PC-3 (cell line): ENCODE measurements at places on chromosomes 5 and 9. TPM values are rescaled to one million over a fixed set of nuclear protein-coding genes. Genes with fewer than 3 reads are reported as not detected.

The FAT2 gene
- not detected in 2 replicates for total RNA-seq

The PDE6A gene
- total RNA-seq = not detected in 2 replicates

The PHF24 gene
- not detected in 2 replicates for total RNA-seq

The LRRC70 gene
- total RNA-seq = 1.5 and 1.6 TPM in 2 replicates

The FOXD4 gene
- 0.80 and 0.98 TPM in 2 replicates for total RNA-seq

The ECM2 gene
- 0.29 TPM in 1 of 2 replicates, not detected in the other for total RNA-seq

The NR2F1 gene
- total RNA-seq = 88.4 and 118 TPM in 2 replicates

The NRG2 gene
- total RNA-seq = 1.8 and 3.2 TPM in 2 replicates

The PCDHGA5 gene
- 0.98 and 2.4 TPM in 2 replicates for total RNA-seq

The TAF11L5 gene
- total RNA-seq = not detected in 2 replicates

The NR5A1 gene
- total RNA-seq = not detected in 2 replicates

The FKTN gene
- total RNA-seq = 9.0 and 9.2 TPM in 2 replicates

The GABRA6 gene
- 0.17 TPM in 1 of 2 replicates, not detected in the other for total RNA-seq

The WDR38 gene
- not detected in 2 replicates for total RNA-seq

The HTR1A gene
- not detected in 2 replicates for total RNA-seq

The TARS1 gene
- 184 and 221 TPM in 2 replicates for total RNA-seq

DNA sequence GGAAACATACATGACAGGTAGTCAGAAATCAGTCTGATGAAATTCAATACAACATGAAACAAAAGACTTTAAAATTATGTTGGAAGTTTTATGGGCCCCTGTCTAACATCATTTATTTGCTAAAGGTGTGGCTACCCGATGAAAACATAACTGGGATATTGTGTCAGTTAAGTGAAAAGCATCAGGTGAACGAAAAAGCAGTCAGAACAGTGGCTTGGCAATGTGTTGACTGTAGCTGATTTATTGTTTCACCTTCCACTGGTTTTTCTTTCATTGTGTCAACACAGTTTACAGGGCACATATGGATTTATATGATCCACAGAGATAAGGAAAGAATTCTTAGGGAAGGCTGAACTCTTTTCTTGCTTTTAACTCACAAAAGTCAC is 429.6 kb upstream of the ZNF608 start:
- peak; percentile 87 for DNase-seq

- no peak for DNase-seq
Measured at GRCh38 chr5:180982008-180982741, 6.5 kb upstream of the BTNL3 start.

GRCh38 chr9:38337181-38337580 is 55.3 kb upstream of the ALDH1B1 start:
- no peak for DNase-seq

DNA sequence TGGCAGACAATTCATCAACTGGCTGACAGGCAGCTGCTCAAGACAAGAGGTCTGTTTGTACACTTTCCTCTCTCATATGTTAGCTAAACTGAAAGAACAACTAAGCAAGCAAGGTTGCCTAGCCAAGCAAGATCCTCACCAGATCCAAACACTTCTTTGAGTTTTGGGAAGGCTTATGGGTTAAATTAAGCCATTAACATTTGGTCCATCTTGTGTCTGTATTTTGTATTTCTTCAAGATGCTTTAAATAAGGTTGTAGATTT is 170.4 kb upstream of the RAI14 start:
- DNase-seq = no peak

GRCh38 chr9:16668734-16669295 is 201.7 kb downstream of the BNC2 start:
- DNase-seq = no peak

GRCh38 chr5:112634166-112634565 is 103.5 kb upstream of the APC start:
- no peak for DNase-seq

- peak; percentile 74 for DNase-seq
Measured at GRCh38 chr9:22030101-22030598, 21.0 kb upstream of the CDKN2B start.

DNA sequence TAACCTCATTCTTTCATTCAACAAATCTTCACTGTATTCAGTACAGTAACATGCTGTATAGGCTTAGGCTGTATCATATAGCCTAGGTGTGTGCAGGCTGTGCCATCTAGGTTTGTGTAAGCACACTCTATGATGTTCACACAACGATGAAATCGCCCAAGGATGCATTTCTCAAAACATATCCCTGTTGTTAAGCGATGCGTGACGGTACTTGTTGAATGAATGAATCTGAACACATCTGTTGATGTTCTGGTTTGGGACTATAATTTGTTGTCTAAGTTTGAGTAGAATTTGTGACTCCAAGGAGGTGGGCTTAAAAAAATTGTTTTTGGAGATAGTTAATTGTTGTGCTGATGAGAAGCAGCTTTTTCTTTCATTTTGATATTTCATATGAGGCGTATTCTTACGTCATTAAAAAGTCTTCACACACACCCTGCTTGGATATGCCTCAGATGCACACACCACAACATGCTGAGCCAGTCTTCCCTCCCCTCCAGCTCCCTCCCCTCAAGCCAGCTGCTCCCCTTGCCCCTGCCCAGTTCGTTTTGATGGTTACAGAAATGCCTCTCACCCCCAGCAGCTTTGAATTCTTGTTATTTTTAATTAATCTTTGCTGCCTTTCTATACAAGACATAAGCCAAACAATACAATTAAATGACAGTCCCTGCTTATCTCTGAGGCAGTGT is 5.5 kb upstream of the PSAT1 start:
- DNase-seq = no peak

DNA sequence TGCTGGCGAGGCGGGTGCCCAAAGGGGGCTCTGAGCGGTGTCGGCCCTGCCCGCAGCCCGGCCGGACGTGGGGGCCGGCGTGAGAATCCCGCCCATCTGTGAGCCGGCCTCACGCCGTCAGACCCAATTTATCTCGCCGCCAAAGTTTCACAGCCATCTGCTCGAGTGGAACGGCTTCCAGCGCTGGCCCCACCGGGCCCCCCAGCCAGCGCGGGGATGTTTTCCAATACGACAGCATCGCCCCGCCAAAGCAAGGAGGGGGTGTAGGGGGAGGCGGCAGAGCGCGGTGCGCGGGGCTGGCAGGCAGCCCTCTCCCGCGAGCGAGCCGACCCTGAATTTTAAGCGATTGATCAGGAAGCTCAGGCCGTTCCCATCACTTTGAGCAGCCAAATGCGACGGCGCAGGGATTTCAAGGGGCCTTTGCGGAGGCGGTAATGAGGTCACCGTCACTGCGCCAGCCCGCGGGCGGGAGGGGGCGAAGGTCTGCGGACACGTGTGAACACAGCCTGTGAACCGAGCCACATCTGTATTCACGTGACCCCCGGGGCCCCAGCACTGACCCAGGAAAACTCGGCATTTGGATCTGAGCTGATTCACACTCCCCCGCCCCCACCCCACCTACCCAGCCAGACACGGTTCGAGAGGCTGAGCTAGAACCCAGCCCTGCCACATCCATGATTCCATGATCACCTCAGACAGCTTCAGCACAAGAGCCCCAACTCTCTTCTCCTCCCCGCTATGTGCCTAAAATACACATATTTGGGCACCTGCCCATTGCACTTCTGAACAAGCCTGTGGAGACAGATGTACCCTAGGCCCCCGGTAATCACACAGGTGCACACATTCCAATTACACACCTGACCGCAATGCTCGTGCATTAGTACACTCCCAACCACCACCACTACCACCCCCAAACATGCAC is 47.8 kb upstream of the PSD2 start:
- no peak for DNase-seq

- DNase-seq = peak; percentile 82
Measured at GRCh38 chr5:102754767-102755431, at the start of gene PAM. TSS of gene PAM (plus strand) at chr5:102755305. CDS start at chr5:102866196, 110,891 bp downstream.

GRCh38 chr5:90000351-90000750 is 409.2 kb downstream of the CETN3 start:
- no peak for DNase-seq

- no peak for DNase-seq
Measured at GRCh38 chr5:1033178-1033577, 24.6 kb downstream of the NKD2 start.

DNA sequence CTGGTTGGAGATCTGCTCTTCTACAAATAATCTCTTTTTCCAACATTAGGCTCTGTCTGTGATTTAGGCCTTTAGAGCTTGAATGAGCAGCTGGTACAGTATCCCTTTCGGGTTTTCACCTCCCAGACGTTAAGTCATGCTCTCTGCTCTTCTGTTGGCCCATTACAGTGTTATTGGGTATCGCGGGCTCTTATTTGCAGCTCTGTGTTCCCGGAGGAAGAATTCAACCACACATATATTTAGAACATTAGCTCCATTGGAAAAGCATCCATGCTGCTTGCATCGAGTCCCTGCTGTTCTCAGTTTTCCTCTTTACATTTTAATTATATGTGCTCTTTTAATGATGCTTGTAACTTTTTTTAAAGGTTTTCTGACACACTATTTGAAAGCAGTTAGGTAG is 278.0 kb upstream of the ADCY2 start:
- no peak for DNase-seq

GRCh38 chr9:133124907-133125275 is 3.9 kb upstream of the RALGDS start:
- DNase-seq = no peak

DNA sequence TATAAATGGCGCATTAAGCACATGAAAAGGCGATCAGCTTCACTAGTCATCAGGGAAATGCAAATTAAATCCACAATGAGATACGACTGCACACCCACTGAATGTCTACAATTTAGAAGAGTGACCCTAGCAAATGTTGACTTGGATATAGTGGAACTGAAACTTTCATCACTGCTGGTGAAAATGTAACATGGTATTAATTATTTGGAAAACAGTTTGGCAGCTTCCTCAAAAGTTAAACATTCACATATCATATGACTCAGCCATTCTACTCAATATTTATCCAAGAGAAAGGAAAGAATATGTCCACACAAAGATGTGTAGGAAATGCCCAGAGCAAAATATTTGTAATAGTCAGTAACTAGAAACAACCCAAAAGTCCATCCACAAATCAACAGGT is 146.5 kb downstream of the LPAR1 start:
- DNase-seq = peak; percentile 66

GRCh38 chr9:98284754-98285153 is 29.3 kb upstream of the TBC1D2 start:
- no peak for DNase-seq

DNA sequence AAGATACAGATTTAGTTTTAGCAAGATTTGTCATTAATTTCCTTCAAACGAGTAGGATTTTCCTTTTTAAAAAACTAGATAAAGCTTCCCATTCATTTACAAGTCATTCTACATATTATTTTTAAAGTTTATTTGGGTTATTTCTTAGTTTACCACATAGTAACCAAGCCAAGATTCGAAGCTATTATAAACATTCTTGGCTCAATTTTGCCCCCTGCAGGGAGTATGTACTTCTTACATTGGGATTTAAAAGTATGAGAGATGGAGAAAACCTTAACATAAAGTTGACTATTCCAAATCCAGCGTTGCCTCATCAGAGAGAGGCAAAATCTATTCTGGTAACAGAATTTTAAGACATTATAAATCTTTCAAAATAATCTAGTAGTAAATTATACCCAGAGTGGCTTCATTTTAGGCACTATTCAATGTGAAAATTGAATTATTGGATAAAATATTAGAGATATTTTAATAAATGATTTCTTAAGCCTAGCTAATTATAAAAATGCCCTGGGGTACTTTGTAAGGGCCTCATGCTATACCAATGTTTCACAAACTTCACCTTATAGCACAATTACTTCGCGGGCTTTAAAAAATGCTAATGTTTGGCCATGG is 39.1 kb downstream of the FBN2 start:
- DNase-seq = peak; percentile 70

DNA sequence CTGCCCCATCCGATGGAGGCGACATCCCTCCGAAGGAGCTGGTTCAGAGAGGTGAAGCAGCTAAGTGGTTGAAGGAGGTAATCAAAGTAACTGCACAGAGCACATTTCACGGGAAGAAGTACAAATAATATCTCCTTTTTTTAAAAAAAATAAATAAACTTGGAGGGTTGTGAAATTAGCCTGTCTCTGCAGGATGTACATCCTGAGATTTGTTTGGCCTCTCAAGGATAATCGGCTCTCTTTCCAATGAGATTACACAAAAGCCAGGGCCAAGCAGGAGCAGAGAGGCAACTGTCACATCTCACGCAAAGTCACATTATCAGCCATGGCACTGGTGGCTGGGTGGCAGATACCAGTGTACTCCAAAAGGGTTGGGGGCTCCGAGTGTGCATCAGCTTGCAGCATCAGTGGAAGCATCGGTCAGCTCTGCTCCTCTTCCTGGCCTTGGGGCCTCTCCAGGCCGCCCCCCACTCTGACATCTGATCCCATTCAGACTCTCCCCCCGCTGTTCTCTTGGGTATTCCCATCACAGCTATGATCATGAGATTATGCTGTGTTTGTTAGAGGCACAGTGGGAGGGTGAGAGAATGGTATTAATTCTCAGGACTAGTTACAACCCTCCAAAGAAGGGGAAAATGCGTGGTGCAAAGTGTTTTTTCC is 109.9 kb downstream of the UGCG start:
- no peak for DNase-seq

DNA sequence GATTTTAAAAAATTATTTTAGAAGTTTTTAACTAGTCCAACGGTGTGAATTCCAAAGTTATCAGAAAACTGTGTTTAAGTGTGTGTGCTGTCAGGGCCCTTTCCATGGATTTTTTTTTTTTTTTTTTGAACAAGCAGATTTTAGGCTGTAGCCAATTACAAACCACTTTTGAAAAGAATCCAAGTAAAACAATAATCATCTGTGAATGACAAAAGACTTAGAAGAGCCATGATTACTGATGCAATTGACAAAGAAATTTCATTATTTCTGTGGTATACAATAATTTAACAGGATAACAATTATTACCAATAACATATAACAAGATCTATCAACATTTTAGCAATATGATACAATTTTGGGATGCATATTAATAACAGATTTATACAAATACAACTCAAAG is 16.2 kb upstream of the PAIP1 start:
- no peak for DNase-seq

- no peak for DNase-seq
Measured at GRCh38 chr5:61702784-61703183, 370.7 kb downstream of the ZSWIM6 start.

DNA sequence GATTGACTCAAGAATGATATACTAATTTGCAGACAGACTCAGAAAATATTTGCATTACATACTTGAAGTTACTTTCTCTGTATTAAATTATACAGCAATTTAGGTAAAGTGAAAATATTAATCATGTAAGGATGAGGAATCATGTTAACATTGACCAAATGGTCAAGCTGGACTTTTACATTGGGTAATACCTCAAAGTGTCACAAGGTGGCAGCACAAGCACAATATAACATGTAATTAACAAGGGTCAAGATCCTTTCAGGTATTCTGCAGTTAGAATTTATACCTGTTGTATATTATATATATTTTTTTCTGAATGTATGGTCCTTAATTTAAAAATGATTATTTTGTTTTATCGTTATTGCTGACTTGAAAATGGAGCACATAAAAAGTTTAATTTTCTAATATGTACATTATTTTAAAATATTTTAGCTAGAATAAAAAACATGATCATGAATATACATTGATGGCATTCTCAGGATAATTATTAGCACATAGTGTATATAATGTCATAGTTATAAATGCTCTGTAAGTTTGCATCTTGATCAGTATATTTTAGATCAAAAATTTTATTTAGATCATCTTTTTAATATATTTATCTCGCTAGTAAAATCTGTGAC is 8.6 kb downstream of the HAPLN1 start:
- peak; percentile 78 for DNase-seq

GRCh38 chr9:115691693-115692092 is 461.9 kb upstream of the PAPPA start:
- peak; percentile 64 for DNase-seq

- no peak for DNase-seq
Measured at GRCh38 chr9:118984607-118985006, 384.6 kb downstream of the BRINP1 start.
